ENCODE measurements at places on chromosomes 12 and 14.

DNA sequence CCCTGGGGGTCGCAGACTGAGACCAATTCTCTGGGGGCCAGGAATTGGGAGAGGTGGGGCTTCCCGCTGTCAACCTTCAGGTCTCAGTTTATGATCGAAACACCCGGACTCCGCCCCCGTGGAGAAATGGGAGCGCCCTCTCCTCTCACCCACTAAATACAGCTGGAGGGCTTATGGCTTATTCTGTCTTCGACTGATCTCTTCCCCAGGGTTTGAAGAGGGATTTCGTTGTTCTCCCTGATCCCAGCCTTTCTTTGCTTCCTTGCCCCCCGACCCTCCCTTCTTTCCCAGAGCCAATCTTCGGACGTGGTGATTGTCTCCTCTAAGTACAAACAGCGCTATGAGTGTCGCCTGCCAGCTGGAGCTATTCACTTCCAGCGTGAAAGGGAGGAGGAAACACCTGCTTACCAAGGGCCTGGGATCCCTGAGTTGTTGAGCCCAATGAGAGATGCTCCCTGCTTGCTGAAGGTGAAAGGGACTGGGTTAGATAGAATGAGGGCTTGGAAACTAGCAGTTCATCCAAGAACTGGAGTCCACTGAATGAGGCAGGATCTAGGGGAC, 607 bp downstream of the OS9 start:
- DNase-seq: no peak

- no peak for DNase-seq
These were observed 50.5 kb downstream of the B4GALNT3 start for GRCh38 chr12:510071-510825.

DNA sequence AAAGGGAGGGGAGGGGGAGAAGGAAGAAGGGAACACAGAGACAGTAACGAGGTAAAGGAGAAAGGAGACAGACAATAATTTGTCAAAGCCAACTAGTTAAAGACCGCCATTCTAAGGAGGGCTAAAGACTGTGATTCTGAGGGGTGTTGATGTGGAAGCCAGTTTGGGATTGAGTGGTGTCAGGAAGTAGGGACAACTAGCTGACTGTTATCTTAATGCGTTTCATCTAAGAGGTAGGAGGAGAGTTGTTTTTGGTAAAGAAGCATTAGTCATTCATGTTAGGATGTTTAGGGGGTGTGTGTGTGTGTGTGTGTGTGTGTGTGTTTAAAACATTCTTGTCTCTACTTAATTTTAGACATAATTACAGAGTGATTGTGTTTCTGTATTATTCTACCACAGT, 95.0 kb downstream of the INSM2 start:
- DNase-seq: no peak

- no peak for DNase-seq
These were observed 358.6 kb downstream of the EGLN3 start for GRCh38 chr14:33592297-33592696.

DNA sequence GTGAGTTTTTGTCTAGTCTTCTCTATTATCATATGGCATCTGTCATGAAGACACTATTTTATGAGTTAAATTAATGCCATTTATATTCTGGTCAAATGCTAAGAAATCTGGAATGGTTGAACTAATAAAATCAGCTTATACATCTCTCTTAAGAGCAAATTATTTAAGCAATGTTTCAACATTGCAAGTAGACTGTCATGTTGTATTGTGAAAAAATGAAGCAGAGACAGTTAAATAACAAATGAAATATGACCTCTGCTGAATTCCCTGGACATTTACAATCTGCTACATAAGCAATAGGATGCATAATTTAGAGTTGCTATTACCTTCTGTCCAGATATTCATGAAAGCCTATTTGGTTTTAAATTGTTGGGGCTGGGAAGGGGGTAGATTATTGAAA, 30.6 kb downstream of the NAV3 start:
- no peak for DNase-seq

GRCh38 chr12:116241157-116241759, 36.2 kb downstream of the MED13L start:
- no peak for DNase-seq

- DNase-seq: no peak
These were observed 45.1 kb downstream of the FAM222A start for GRCh38 chr12:109758426-109759420.

DNA sequence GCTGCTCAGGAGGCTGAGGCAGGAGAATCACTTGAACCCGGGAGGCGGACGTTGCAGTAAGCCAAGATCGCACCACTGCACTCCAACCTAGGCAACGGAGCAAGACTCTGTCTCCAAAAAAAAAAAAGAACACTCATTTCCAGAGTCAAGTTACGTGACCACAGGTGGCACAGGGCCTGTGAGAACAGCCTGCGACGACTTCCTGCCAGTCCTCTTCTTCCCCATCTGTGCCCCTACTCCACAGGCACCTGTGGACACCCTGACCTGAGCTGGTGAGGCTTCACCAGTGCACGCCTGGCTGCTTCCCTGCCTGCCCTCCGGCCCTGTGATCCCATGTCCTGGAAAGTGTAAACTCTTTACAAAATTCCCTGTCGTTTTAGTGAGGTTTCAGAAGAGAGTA, 77.7 kb downstream of the PPP2R5C start:
- no peak for DNase-seq

DNA sequence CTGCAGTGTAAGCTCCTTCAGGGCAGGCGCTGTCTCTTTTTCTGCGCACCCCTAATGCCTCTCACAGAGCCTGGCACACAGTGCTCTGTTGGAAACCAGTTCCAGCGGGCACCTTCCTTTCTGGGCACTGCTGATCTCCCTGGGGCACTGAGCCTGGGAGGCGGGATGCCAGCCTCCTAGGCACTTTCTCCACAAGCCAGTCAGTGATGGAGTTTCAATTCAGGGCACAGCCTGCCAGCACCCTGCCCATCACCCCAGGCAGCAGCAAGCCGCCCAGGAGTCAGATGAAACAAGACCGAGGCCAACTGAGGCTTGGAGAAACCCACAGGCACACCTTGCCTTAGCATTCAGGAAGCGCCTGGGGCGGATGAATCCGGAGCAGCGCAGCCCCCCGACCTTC, 5.7 kb upstream of the CTDSP2 start:
- no peak for DNase-seq

DNA sequence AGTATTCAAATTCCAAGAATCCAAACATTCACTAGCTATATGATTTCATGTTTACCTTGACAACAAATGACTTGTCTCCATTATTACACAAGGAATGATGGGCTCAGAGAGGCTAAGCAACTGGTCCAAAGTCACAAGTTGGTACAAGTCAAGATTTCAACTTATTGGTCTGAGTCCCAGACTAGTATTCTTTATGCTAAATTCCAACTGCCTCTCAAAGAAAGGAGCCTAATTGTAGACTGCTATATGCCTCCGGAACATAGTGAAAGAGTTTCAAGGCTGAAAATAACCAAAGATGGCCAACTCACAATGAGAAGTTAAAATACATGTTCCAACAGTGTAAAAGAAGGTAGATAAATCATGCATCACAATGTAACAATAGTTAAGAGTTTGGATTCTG, 7.5 kb downstream of the BTG1 start:
- no peak for DNase-seq

- DNase-seq: no peak
These were observed 148.0 kb downstream of the SLC38A4 start for GRCh38 chr12:46677749-46678148.

DNA sequence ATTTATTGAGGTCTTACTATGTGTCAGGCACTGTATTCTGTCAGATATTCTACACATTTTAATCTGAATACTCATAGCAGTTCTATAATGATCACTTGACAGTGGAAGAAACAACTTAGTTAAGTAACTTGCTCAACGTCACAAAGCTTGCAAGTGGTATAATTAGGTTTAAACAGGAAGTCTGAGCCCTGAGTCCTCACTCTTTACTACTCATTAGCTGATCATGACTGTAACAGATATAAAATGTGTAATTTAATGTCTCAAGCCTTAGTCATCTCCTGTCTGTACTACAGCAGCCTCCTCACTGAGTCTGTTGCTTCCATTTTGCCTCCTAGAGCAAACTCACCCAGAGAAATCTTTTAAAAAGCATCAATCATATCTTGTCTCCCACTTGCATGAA, 38.9 kb downstream of the PPP4R4 start:
- DNase-seq: no peak

DNA sequence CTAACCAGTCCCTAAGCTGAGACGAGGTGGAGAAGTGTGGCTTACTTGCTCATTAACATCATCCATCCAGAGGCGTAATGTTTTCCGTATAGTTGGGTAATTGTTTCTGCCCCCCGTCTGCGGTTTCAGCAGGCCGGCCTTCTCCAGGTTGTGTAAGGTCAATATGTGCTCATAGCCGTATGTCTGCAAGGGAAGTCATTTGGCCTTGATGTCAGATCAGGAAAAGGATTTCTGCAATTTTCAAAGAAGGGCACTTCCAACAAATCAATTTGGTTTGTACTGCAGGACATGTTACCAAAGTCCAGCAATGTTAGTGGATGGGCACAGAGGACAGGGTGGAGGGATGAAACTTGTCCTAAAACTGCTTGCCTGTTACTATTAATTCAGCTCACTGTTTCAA, 9.9 kb upstream of the DIABLO start:
- DNase-seq: no peak

DNA sequence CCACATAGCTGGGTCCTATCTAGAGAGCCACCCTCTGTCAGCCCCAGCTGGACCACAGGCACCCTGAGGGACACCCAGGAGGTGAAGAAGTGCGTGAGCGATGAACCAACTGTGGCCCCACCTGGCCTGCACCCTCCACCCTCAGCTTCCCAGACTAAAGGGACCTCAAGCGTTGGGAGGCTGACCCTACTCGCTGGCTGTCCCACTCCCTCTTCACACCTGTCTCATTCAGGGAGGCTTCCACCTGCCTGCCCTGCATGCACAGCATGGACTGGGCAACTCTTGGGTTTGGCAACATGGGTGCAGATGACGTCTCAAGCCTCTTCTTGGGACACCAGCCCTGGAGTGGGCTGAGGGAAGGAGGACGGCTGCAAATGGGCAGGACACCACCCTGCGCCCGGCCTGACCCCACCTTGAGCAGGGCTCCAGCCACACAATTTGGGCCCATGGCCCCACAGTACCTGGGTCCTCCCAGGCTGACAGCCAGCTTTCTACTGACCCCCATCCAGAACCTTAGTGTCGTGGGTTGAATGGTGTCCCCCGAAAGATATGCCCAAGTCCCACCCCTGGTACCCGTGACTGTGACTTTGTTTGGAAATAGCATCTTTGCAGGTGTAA, 2.1 kb downstream of the TMEM179 start:
- peak; percentile 21 for DNase-seq

DNA sequence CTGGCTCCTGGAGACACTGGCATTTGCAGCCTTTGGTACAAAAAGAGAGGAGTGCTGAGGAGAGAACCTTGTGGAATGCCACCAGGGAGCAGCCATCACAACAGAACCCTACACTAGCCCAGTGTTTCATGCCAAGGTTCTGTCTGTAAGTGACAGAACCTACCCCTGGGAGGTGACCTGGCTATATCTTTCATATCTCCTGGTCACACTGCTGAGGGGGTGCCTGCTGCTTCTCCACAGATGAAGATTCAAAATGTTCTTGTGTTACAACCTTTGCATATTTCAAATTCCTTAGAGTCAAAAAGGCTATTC, 12.7 kb upstream of the EIF4B start:
- DNase-seq: no peak

DNA sequence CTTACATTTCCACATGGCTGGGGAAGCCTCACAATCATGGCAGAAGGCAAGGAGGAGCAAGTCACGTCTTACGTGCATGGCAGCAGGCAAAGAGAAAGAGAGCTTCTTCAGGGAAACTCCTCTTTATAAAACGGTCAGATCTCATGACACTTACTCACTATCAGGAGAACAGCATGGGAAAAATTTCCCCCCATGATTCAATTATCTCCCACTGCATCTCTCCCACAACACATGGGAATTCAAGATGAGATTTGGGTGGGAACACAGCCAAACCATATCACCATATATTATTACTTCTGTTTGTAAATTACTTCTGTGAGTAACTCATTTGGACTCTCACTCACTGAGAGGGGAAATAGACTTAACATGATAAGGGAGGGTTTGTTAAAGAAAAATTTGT, 1496.8 kb upstream of the TMEM132C start:
- no peak for DNase-seq

- no peak for DNase-seq
These were observed 4.7 kb downstream of the CHD4 start for GRCh38 chr12:6602526-6602925.

- DNase-seq: no peak
These were observed 23.4 kb downstream of the DUSP16 start for GRCh38 chr12:12539028-12539810.

- no peak for DNase-seq
These were observed 425.8 kb upstream of the FOXG1 start for GRCh38 chr14:28340816-28341215.

GRCh38 chr14:26595926-26596542, 1.8 kb downstream of the NOVA1 start:
- no peak for DNase-seq

DNA sequence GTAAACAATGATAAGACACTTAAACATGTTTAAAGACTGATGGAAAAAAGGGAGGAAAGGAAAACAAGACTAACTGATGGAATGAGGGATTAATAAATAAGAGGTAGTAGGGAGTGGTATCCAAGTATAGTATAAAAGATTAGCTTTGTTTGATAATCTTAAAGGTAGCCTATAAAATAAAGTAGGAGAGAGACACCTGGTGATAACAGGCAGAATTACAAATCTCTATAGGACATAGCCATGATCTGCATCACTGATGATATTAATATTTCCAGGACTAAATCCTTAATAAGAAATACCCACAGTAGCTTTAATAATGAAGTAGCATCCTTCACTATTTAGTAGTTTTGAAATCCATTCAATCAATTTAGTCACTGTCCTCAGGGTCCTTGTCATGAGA, 30.4 kb downstream of the DLGAP5 start:
- DNase-seq: peak; percentile 45

DNA sequence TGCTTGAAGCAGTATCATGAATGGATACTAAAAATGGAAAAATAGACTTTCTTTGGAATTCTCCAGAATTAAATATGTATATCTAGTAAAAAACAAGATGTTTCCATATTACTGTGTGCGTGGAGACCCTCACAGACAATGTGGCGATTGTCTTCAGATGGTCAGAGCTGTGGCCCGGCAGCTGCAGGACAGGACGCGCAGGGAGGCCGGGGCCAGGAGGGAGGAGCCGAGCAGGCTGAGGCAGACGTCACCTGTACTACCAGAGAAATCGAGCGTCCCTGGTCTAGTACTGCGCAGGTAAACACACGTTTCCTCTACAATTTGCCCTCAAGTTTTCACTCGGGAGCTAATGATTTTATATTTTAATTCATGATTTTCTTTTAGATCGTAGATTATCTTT, 22.8 kb downstream of the DDX51 start:
- no peak for DNase-seq

- DNase-seq: no peak
These were observed 47.9 kb upstream of the PLEKHG7 start for GRCh38 chr12:92654929-92655328.

DNA sequence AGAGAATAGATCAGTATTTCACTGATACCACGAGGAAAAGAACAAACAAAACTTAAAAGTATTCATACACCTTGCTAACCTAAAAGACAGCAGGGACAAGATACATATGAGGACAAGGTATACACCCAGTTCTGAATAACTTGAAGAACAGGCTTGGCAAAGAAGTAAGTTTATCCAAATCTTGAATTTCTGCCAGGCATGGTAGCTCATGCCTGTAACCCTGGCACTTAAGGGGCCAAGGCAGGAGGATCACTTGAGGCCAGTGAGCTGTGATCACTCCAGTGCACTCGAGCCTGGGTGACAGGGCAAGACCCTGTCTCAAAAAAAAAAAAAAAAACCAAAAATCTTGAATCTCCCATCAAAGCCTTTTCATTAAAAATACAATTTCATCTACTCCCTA, 25.0 kb downstream of the EIF2S1 start:
- no peak for DNase-seq

Measured in GM13976 (cell line).